Stimulated activated CD8-positive, alpha-beta memory T cell treated with anti-CD3 and anti-CD28 coated beads, Interleukin-15, amount 100 ng/mL, for 4 hours (primary cell): ENCODE measurements at places on chromosomes 1 and 21.

DNA sequence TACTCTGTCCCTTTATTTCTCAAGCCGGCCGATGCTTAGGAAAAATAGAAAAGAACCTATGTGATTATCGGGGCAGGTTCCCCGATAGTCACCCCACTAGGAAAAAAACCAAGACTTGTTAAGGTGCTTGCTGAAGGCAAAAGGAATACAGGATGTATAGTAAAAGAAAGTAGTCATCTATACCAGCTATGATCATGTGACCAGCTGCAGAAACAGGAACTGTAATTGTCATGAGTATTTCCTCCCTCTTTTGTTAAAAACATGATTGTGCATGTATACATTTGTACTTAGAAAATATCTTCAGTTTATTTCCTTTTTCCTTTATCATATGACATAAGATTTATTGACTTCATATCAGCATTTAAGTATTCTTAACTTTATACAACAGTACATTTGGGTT lies 30.5 kb downstream of the PIGK start:
- DNase-seq, result no peak

- no peak for DNase-seq
These were observed 375.4 kb downstream of the COL11A1 start for GRCh38 chr1:102732927-102733326.

- DNase-seq, result no peak
These were observed 1192.1 kb upstream of the B3GALT2 start for GRCh38 chr1:194378517-194378916.

GRCh38 chr1:19401535-19401889 lies 83.8 kb downstream of the CAPZB start:
- no peak for DNase-seq

DNA sequence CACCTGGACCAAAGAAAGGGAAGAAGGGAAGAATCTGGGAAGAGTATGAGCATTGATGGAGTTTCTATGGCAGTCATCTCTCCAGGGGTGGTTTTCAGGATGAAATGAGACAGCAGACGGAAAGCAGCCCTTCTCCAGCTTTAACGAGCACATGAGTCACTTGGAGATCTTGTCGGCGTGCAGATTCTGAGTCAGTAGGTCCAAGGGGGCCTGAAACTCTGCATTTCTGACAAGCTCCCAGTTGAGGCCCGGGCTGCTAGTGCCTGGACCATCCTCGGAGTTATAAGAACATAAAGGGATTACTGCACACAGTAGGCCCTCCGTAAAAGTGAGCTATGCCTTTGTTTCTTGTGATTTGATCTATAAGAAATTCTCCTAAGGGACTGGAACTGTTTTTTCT lies 17.6 kb downstream of the HSPG2 start:
- DNase-seq, result no peak

DNA sequence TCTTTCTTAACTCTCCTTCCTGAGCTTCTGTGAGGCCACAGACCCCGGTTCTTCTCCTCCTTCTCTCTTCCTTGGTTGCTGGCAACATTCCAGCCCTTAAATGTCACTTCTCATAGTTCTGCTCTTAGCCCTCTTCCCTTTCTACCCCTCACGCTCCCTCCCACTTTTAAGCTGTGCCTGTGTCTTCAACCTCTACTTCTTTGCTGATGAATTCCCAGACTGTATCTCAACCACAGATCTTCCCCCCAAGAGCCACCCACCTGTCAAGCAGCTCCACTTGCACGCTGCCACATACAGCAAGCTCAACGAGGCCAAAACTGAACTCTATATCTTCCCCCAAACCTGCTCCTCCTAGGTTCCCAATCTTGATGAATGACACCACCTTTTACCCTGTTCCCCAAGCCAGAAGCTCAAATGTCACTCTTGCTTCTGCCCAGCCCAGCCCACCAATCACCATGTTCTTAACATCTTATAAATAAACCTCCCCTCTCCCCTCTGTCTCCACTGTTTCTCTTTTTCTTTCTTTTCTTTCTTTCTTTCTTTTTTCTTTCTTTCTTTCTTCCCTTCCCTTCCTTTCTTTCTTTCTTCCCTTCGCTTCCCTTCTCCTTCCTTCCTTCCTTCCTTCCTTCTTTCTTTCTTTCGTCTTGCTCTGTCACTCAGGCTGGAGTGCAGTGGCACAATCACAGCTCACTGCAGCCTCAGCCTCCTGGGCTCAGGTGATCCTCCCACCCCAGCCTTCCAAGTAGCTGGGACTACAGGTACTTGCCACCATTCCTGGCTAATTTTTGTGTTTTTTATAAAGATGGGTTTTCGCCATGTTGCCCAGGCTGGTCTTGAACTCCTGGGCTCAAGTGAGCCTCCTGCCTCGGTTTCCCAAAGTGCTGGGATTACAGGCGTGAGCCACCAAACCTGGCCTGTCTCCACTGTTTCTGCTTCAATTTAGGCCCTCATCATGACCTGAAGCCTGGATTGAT lies 19.8 kb upstream of the PTP4A2 start:
- no peak for DNase-seq

DNA sequence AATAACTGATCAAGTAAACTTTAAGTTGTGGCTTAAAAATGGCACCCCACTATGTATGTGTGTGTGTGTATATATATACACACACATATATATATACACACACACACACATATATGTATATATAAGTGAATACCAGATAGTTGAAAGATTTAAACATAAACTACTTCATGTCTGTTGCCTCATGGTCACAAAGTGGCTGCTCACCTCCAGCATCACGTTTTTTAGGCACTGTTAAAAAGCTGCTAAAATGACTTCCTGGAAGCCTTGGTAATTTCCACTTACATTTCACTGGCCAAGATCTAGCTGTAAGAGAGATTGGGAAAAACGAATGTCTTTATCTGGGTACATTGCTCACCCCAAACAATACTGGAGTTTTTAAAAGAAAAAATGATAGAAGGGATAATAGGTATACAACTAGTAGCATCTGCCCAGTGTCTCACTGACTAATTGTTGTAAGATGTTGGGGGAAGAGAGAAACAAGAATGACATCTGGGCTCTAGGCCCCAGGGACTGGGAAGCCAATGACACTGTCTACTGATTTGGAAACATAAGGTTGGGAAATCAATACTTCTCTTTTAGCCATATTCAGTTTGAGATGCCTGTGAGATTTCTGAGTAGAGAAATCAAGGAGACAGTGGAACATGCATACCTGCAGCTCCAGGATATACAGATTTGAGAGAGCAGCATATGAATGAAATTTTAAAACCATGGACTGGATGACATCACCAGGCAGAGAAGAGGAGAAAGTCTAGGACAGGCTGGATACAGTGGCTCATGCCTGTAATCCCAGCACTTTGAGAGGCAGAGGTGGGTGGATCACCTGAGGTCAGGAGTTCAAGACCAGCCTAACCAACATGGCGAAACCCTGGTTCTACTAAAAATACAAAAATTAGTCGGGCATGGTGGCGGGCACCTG lies 42.8 kb downstream of the CLDN14 start:
- no peak for DNase-seq

- no peak for DNase-seq
These were observed 262.5 kb upstream of the B3GALT2 start for GRCh38 chr1:193448682-193449461.

DNA sequence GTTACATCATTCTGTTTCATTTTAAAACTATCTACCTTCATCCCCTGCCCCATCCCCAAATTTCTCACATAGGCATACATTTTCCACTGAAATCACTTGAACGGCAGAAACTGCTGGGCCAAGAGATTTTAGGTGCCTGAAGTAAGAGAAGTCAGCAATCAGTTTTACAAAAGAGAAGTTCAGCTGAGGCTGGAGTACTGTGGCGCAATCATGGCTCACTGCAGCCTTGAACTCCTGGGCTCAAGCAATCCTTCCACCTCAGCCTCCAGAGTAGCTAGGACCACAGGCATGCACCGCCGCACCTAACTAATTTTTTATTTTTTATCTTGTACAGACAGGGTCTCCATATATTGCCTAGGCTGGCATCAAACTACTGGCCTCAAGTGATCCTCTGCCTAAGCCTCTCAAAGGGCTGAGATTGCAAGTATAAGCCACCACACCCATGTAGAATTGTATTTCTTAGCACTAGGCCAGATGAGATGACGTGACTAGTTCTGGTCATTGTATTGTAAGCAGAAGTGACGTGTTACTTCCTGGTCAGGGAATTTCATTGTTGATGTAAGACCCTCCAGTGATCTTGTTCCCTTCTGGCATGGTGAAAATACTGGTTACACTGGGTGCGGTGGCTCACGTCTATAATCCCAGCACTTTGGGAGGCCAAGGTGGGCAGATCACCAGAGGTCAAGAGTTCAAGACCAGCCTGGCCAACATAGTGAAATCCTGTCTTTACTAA lies 7.1 kb downstream of the BECN2 start:
- DNase-seq, result no peak

DNA sequence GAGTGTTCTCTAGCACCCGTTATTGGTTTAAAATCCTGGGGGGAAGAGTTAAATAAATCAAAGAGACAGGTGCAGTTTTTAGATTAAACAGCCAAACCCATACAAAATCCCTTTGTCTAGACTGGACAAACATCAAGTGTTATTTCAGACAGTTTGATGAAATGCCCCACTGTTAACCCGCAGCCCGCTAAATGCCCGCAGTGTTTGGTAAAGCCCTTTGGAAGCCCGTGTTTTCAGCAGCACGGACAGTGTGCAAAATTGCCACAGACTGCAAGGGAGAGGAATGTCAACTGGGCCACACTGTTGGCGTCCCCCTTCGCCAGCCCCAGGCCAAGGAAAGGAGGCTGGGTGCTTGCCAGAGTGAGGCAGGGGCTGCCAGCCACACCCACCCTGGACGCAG lies 26.6 kb downstream of the AJAP1 start:
- no peak for DNase-seq

DNA sequence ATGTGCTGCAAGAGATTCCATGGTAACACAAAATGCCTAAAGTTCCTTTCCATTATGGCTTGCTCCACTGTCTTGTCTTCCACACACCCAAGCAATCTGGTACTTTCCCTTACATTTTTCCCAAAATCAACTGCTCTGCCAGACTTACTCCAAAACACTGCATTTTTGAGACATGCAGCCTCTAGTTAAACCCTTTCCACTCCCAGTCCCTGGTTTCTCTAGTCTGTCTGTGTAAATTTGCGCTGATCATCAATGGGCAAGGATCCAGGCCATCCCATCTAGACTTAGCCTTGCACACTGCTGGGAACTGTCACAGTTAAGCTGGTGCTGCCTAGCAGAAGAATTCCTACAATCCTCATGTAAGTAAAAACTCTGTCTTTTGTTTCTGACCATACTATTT lies 47.8 kb downstream of the DAB1 start:
- DNase-seq, result no peak

- no peak for DNase-seq
These were observed 61.1 kb upstream of the TINAGL1 start for GRCh38 chr1:31515056-31515775.

- no peak for DNase-seq
These were observed 34.3 kb downstream of the GPR137B start for GRCh38 chr1:236176337-236177336.

DNA sequence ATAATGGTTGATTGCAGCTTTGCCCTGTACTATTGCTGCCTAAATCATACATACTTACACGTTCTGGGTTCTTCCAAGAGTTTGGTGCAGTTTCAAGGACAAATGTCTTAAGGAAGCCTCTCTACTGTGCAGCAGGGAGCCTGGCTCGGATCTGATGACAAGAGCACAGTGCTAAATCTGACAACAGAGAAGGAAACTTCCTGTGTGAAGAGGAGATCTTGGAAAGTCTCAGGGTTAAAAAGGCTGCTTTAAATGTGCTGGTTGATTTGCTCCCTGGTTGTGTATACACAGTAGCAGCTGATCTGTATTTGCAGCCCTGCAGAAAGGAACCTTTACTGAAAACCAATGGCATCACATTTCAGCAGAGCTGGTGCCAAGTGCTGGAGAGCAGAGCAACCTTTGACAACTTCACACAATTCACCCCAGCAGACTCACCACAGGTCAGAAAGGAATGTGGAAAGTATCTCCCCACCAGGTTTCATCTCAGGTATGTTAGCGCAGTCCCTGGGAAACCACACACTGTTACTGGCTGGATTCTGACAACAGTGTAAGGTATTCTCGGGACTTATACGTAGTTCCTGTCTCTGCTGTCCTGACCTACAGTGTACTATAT lies 355.0 kb upstream of the ESRRG start:
- no peak for DNase-seq

DNA sequence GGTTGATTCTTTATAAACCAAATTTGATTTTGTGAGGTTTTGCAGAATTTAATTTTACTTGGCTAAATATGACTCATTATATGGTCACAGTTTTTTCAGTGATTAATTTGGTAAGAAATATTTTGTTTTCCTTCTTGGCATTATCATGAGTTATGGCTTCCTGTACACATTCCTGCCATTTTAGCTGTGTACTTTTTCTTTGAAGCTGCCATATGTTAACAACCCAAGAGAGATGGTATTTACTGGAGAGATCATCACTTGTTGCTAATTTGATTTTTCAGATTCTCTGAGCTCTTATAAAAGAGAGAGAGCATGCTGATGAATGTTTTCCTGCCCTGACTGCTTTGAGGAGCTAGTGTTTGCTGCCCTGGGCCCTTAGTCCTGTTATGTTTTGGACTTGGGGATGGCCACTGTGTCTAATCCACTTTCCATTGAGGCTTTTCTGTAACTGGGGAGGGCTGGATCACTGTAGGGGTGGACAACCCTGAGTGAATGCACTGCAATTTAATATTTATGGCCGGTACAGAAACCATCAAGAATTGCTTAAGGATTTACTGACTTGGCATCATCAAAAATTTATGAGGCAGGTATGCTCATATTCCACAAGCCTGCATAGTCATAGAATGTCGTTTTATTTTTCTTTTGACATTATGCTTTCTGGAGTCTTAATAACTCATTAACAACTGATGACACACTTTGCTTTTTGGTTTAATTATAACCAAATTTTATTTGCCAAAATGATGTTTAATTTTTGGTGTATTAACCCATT lies 200.9 kb downstream of the DISC1 start:
- DNase-seq, result no peak

- no peak for DNase-seq
These were observed 15.6 kb downstream of the UTP11 start for GRCh38 chr1:38028105-38028591.

GRCh38 chr1:223401873-223402789 lies 8.9 kb downstream of the CCDC185 start:
- DNase-seq, result no peak

- no peak for DNase-seq
These were observed 88.6 kb upstream of the SLC35F3 start for GRCh38 chr1:233815865-233816264.

DNA sequence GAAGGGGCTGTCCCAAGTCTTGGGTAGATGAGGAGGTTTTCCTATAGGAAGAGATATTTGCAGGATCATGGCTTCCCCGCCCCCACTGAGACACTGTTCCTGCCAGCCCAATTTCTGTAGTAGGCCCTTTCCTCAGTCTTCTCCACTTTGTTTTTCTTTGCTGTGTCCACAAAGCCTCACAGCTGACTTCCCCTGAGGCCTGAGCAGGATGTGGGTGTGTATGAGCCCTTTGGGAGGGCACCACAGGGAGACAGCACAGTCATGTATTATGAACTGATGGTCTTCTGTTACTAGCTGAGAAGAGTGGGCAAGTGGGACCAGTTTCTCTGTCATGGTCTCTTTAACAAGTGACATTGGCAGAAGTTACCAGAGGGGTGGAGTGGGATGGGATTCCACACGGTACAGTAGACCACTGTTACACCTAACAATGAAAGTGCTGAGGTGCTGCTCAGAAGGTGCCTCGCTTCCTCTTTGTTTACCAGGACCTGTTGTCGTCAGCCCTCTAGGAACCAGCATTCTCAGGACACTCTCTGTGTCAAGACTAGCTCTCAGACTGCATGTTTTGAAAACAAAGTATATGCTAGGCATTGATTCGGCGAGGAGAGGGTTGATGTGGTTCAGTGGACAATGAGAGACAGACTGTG lies 253.8 kb upstream of the HOOK1 start:
- no peak for DNase-seq

GRCh38 chr1:161787355-161787754 lies 21.2 kb downstream of the ATF6 start:
- no peak for DNase-seq
